ENCODE measurements at places on chromosomes 13 and 19.

DNA sequence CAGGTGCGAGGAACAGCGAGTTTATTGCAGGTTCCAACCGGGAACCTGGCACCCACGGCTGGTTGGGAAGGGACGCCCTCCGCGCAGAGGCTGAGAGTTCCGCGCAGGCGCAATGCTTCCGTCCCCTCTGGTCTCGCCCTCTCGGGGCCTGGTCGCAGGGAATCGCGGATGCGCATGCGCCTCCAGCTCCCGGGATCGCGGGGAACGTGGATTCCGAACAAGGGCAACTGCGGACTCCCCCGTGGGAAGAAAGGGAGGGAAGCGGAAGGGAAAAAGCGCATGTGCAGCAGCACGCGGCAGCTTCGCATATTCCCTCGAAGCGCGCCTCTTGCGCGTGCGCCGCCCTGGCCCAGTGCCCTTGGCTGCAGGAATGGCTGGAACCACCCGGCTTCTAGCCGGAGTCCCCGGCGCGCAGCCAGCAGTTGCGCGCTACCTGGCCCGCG lies 1.1 kb downstream of the TSSK6 start:
- DNase-seq = peak; percentile 79

GRCh38 chr19:18428173-18428786 lies 9.1 kb downstream of the SSBP4 start:
- no peak for DNase-seq

DNA sequence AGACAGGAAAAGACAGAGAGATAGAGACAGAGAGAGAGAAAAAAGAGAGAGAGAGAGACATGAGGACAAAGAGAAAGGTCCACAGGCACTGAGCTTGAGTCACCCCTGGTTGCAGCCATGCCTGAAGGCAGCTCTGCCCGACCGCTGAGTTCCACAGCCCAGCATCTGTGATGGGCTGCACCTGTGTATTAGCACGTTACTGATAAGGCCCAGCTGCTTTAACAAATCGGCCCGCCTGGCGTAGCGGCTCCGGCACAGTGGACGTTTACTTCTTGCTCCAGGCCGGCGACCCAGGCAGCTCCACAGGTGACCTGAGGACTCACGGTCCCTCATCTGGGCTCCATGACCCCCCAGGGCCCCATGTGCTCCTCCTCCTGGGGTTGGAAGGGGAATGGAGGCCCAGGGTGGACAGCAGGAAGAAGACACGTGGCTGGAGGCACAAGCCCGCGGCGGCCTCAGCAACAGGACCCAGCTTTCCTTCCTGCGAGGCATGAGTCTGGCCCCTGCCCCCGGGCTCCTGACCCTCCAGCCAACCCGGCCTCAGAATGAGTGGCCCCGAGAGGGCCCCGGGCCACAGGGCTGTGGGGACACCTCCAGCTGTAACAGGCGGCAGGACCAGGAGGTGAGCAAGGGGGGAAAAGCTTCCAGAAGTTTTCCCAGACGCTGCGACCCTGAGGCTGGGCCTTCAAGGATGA lies 3.9 kb upstream of the CSNK1G2 start:
- DNase-seq = no peak

DNA sequence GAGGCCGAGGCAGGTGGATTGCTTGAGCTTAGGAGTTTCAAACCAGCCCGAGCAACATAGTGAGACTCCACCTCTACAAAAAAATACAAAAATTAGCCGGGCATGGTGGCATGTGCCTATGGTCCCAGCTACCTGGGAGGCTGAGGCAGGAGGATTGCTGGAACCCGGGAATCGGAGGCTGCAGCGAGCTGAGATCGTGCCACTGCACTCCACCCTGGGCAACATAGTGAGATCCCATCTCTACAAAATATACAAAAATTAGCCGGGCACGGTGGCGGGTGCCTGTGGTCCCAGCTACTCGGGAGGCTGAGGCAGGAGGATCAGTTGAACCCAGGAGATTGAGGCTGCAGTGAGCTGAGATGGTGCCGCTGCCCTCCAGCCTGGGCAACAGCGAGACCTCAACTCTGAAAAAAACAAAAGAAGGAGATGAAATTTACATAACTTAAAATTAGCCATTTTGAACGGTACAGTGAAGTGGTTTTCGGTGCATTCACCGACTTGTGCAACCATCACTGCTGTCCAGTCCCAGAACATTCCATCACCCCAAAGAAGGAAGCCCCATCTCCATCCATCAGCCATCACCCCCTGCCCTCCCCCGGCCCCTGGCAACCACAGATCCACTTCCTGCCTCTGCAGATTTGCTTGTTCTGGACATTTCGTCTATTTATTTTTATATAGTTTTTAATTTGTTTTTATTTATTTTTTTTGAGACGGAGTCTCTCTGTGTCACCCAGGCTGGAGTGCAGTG lies 1.6 kb upstream of the AZU1 start:
- no peak for DNase-seq

DNA sequence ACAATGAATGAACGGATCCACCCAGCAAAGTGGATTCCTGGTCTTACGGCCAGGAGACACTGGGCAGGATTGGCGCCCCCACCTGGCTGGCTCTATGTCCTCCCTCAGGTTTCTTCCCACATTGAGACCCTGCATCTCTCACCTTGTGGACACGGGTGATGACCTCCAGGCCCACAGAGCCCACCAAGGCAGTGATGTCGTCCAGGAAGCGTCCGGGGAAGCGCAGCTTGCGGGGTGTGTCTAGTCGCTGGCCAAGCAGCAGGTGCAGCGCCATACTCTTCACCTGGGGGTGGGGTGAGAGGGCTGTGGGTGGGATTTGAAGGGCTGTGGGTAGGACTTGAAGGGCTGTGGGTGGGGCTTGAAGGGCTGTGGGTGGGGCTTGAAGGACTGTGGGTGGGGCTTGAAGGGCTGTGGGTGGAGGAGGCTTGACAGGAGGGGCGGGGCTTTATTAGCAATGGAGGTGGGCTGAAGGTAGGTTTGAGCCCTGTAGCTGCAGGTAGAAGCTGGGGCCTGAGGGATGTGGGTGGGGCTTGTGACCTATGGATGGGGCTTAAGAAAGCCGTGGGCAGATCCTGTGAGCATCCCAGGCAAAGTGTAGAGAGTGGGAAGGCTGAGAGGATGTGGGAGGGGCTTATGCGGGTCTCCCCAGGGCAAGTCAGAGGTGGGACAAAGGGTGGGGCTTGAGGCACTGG lies 12.1 kb upstream of the ANGPTL8 start:
- no peak for DNase-seq

- DNase-seq = no peak
Observed at GRCh38 chr13:111460548-111461444, 140.4 kb downstream of the TEX29 start.

DNA sequence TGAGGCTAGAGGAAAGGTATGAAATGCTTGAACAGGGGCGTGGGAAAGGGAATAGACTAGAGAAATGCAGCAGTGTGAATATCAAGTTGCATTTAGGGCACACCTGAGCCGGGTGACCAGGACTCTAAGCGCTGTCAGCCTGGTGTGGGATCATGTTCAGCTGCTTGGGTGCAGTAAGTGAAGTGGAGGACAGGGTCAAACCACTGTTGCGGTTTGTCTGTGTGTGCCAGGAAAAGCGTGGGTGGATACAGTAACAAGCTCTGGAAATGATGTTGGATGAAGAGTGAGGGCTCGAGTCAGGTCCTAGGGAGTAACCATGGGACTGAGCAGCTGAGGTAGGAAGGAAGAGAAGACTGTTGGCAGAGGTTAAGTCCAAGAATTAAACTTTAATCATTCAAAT lies 15.8 kb downstream of the DGKH start:
- DNase-seq = no peak

- DNase-seq = no peak
Observed at GRCh38 chr19:55485439-55486011, 537 bp downstream of the NAT14 start.

GRCh38 chr13:27188239-27188638 lies 16.6 kb upstream of the USP12 start:
- no peak for DNase-seq

GRCh38 chr19:13796301-13797057 lies 1.2 kb downstream of the ZSWIM4 start:
- no peak for DNase-seq

GRCh38 chr13:47553329-47553977 lies 447.6 kb downstream of the SUCLA2 start:
- DNase-seq = no peak

DNA sequence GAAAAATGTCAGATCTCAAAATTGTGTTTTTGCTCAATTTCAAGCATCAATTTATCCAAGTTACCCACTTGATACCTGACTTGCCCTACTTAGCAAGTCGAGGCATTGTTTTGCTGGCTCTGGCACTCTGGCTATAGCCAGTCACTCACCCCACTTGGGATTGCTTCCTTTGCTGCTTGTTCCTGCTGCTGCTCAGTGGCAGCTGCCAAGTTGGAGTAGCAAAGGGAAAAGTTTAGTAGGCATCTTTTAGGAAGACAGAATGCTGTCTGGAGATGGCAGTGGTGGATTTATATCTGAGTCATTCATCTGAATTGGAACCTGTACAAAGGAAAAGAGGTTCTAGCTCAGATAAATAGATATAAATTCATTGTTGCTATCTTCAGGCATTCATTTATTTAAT lies 41.2 kb downstream of the PCCA start:
- no peak for DNase-seq

DNA sequence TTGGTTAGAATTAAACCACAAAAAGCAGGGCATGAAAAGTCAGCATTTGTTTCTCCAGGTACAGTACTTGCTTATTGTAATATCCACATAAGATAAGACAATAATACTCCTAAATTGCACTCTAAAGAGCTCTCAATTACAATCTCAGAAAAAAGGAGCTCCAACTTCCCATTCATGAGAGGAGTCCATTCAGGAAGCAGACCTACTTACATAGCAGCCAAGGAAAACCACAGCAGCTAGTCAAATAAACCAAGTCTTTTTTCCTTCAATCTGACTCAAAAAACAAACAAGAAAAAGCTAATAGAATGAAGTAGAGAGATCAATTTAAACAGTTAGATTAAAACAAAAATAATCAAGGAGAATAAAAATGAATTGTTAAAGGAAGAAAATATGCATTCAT lies 885.2 kb upstream of the SLITRK6 start:
- DNase-seq = no peak

DNA sequence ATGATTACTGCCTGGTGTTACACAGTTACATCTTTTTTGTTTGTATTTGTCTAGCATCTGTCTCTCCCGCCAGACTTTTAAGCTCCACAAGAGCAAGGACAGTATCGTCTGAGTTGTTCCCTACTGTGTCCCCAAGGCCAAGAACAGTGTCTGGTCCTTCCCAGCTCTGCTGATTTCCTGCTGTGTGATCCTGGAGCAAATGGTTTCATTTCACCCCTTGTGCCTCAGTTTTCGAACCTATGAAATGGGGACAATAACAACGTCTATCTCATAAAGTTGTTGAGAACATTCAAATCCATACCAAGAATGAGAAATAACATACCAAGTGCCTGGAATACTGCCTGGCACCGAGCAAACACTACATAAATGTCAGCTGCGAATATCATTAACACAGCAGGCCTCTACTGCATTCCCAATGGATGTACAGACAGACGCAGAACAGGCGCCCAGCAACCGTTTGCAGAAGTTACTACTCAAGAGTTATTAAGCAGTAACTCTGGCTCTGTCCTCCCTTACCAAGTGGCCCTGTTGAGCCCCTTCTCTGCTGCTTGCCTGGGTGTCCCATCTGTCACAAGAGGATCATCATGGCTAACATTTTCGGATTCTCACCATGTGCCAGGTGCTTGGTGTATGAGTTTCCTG lies 11.4 kb downstream of the XRCC1 start:
- DNase-seq = no peak

GRCh38 chr13:31207661-31208552 lies 8.1 kb downstream of the B3GLCT start:
- DNase-seq = no peak

- DNase-seq = peak; percentile 94
Observed at GRCh38 chr19:44447916-44448674, at the start of gene ZNF229. Gene ZNF229 (minus strand): TSS chr19:44448472. CDS start chr19:44442847, 5,625 bp downstream.

DNA sequence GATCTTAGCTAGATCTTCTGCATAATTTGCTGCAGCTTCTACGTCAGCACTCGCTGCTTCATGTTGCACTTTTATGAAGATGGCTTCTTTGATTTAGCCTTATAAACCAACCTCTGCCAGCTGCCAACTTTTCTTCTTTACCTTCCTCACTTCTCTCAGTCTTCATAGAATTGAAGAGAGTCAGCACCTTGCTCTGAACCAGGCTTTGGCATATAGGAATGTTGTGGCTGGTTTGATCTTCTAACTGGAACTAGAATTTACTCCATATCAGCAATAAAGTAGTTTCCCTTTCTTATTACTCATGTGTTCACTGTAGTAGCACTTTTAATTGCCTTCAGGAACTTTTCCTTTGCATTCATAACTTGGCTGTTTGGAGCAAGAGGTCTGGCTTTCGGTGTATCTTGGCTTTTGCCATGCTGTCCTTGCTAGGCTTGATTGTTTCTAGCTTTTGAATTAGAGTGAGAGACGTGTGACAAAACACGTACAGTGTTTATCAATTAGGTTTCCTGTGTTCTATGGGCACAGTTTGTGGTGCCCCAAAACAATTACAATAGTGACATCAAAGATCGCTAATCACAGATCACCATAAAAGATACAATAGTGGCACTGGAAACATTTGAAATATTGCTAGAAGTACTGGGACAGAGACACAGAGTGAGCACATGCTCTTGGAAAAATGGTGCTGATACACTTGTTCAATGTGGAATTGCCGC lies 50.7 kb downstream of the NDFIP2 start:
- DNase-seq = no peak

DNA sequence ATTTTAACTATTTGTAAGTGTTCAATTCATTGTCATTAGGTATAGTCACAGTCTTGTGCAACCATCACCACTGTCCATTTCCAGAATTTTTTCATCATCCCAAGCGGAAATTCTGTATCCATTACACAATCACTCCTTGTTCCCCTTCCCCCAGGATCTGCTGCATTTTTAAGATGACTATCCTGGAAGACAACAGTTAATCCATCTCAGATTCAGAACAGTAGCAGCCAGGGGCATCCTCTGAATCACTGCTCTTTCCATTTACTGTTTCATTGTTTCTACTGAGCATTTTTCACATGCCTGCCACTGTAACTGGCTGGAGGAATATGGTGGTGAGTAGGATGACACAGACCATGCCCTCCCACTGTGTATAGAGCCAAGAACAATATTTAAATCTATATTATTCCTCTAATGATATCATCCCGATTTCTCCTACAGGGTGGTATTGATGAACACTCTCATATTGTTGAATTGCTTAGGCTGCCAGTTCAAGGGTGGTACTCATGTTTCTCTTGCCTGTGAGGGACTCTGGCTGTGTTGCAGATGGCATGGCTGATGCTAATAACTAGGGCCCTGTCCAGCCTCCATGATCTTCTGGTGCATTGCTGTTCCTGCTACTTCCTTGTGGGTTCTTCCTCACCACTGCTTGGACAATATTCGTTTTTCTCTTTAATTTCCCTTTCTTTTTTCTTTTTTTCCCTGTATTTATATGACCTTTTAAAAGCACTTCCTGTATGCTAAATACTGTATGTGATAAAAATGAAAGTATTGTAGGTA lies 59.0 kb downstream of the WDFY2 start:
- DNase-seq = no peak

DNA sequence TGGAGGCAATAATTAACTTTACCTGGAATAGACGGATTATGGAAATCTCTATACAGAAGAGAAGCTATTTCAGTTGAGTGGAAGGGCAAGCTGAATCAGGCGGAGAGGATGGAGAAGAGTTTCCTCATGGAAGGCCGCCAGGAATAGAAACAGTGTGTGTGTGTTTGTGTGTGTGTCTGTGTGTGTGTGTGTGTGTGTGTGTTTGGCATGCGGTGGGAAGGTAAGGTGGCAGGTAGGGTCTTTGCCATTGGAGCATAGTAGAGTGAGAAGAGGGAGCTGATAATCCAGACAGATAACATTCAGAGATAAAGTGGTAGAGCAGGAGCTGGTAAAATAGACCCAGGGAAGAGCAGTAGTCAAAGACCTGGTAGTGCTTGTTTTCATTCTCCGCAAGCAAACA lies 9.2 kb upstream of the HS6ST3 start:
- DNase-seq = no peak

GRCh38 chr19:51524666-51525264 lies 6.7 kb downstream of the SIGLEC6 start:
- no peak for DNase-seq

Measured in large intestine (tissue), 12 donors.